ENCODE measurements at places on chromosomes 1 and 21.

DNA sequence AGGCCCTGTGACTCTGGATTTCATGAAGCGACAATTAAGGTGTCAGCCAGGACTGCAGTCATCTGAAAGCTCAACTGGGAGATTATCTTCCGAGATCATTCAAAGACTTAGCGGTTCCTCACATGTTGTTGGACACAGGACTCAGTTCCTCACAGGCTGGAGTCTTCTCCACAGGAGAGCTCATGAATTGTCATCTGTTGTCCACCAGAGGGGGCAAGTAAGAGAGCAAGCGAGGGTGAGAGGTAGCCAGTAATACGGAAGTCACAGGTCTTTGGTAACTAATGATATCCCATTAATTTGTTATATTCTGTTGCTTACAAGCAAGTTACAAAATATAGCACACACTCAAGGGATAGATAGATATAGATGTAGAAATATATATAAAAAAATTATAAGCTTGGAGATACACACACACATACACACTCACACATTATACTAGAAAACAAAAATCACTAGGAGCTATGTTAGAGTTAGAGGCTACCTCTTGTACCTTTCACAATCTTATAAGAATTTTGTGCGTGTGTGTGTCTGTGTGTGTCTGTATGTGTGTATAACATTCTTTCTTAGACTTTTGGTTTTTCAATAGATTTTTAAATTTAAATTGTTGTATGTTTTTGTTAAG, 1695.3 kb downstream of the BRINP3 start:
- no peak for DNase-seq

- DNase-seq = no peak
Observed at GRCh38 chr1:213017447-213018273, 2.0 kb upstream of the ANGEL2 start.

DNA sequence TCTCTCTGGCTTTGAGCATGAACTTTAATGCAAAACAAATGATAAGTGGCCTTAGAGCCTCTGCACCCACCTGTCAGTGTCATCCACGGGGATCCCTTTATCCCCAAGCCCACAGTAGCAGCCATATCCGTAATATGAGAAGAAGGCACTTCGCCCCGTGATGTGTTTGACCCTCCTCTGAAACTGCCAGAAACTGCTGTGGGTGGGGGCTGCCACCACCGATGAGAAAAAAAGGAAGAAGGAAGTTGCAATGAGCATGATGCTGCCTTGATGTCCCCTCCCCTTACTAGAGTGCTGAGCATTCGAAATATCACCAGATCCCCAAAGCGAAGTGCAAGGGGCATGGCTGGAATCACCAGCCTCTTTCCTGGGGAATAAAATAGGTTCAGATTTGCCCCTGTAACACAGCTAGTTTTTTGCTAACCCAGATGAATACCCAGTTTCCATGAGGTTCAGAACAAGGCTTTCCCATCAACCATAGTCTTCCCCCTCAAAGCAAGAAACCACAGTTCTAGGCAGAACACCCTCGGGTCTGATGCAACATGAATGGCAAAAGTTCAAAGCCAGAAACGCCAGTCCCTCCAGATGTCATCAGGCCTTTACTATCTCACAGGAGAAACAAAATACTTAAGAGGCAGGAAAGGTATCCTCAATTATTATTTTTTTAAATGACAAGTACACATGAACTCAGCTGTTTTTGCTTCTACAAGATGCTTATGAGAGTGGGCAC, 10.8 kb upstream of the UBXN10 start:
- no peak for DNase-seq

DNA sequence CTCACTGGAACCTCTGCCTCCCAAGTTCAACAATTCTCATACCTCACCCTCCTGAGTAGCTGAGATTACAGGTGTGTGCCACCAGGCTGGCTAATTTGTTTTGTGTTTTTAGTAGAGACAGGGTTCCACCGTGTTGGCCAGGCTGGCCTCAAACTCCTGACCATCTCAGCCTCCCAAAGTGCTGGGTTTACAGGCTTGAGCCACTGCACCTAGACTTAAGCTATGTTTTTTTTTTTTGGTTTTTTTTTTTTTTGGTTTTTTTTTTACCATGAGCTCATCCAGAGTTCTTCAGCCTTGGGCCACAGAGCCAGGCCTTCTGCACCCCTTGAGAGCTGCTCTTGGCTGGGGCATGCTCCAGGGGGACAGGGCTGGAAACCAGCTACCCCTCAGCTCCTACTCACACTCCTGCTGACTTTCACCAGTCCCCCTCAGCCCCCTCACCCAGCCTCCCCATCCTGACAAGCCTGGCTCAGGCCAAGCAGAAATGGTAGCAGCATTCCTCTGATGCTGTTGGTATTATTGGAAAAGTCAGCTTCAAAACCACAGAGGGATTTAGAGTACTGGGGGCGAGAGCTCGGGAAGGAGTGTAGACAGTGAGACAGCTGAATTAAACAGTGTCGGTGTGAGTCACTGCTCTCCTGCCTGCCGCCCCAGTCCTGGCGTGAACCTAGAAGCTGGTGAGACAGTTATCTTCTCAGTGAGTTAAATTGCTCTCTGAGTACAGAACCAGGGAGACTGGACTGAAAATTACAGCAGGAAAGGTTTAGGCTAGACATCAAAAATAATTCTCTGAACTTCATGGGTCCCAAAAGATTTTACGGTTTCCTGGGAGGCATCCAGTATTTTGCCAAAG, 63.7 kb downstream of the NAV1 start:
- DNase-seq = no peak

DNA sequence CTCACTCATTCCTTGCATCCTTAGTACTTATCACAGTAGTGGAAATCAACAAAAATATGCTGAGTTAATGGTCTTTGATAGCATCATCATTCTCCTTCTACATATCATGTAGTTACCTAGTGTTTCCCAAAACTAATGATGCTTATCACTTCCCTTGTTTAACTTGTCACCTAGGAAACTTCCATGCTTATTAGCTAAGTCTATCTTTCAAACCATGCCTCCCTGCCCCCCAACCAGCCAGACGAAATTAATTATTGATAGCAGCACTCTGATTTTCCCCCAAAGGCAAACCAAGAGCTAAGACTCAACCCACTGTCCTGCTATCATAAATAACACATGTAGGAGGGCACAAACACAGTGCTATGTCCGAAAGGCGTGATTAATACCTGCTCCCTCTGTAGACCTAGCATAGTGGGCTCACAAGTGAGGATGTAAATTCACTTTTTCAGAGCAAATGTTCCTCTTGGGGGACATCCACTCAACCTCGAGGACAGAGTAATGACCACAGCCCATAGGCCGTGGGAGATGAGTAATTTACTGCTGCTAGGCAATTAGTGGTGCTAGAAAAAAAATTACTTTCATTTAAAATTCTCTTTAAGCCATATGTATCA, 25.8 kb upstream of the LPAR3 start:
- DNase-seq = no peak

DNA sequence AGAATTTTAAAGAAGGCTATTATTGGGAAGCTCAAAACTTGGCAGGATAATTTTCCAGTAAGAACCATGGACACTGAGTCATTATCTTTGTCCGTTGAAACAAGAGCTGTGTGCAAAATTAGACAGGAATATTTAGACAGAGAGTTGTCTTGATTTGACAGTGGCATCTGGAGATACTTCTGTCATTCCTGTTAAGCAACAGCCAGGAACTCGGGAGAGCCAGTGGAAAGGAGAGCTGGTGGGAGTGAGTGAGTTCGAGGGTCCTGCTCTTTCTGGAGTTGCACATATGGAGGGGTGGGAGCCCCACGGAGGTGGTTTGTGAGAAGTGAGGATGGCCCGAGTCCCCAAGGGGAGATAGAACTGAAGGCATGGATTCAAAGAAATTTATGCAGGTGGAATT, 3.1 kb downstream of the COQ8A start:
- DNase-seq = no peak

DNA sequence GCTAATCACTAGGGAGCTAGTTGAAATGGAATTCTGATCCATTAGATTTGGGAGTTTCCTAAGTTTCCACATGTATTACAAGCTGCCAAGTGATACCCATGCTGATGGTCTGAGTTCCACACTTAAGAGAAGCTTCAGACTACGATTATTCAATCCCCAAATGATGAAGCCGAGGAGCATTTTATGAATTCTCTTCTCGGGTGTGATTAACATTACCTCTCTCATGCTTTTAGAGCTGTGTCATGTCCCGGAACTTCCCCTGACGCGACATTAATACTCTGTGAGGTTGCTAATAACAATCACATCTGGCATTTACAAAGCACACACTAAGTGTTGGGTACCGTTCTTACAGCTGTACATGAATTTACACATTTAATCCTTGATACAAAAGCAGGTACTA, 63.0 kb downstream of the KCNJ15 start:
- no peak for DNase-seq

- DNase-seq = no peak
Observed at GRCh38 chr21:43613755-43614638, 45.3 kb downstream of the HSF2BP start.

DNA sequence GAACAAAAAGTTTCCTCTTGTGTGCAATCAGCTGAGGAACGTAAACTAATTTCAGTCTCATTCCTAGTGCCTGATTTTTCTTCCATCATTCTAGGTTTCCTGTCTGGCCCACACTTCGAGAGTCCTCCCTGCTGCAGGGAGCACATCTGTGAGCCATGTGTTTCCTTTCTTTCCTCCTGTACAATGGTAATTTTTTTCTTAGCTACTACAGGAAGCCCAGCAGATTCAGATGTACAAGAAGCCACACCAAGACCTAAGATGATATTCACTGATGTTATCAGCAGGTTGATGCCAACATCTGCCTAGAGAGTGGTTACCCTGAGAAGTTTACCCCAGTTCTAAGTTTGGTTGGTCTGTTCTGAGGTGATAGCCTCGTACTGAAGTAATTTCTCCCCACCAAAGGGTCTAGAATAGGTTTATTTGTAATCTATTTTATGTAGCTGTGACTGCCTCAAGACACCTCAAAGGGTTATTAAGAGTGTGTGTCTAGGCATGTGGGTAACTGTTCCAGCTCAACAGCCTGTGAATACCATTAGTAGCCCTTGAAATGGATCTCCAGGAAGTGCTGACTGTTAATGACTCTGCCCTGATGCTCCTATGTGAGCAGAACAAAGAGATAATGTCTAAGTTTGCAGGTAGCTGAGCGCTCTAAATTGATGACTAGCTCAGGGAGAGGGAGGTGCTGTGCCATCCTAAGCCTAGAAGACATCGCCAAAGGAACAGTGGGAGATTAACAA, 31.7 kb upstream of the CLDN14 start:
- DNase-seq = no peak

DNA sequence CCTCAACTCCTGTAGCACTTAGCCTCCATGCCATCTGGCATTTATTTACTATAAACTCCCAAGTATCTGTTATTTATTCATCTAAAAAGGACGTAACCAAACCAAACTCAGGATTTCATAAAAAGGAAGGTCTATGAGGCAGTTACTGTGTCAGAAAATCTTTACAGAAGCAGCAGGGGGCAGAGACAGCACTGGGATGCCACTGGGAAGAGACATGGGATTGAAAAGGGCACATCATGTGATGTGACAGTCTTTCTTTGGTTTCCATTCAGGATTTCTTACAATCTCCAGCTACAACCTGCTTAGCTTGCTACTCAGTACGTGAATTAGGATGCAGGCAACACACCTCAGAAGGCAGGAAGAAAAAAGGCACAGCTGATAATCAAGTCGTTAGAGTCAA, 31.2 kb downstream of the SPRTN start:
- DNase-seq = no peak

DNA sequence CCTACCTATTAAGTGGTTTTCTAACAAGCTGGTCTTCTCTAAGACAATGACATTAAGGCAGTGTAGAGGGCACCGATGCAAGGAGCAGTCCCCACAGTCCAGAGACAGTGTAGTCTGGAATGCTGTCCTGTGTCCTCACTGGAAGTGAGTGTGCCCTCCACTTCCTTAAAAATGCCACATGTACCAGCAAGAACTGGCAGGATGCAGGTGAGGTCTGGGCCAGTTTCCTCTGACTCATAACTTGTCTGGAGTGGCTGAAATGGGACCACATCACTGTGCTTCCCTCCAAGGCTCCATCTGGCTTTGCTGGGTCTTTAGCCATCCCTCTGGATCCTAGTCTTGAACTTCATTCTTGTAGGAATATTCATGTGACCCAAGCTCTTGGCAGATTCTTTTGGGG, 170.5 kb upstream of the KIAA0040 start:
- no peak for DNase-seq

DNA sequence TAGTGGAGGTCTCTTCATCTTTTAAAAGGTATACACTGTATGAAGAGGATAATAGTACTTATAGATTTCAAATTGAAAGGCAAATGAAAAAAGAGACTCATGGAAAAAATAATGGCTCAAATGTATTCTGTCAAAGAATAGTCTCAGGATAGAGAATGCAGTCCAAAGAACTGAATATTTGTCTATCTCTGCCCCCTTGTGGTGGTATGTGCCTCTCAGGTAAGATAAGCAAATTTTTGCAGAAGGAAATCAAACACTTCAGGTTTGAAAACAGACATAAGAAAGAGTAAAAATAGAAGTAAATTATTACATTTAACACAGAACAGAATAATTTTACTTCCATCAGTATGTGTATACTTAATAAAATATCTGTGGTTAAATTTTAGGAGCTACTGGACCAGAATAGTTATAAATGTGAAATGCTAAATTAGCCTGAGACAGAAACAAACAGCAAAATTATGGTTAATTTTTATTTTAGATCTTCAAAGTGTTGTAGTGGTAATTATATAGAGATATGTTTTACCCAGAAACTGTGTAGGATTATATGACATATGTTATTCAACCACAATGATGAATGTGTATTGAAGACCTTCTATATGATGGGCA, 164.4 kb upstream of the PALMD start:
- DNase-seq = peak; percentile 2

DNA sequence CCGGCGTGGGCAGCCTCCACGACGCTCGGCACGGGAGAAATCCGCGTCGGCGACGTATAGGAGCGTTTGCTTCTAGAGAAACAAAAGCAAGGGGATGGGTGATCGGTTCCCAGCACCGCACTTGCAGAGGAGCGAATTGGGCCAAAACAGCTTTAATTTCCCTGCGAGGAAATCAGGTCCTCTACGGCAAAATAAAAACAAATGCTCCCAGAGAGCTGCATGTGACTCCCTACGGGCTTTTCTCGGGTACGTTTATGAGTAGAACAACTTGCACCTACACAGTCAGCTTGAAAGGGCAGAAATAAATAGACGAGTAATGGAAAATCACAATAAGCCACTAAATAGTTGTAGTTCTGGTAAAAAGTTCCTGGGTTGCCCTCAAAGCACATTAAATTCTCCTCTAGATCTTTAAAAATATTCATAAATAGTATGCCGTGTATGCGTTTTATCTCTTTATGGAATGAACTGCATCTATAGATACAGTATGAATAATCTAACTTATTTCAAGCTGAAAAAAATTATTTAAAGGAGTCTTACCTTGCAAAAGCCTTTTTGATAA, 1.2 kb downstream of the NHLH2 start:
- DNase-seq = no peak

DNA sequence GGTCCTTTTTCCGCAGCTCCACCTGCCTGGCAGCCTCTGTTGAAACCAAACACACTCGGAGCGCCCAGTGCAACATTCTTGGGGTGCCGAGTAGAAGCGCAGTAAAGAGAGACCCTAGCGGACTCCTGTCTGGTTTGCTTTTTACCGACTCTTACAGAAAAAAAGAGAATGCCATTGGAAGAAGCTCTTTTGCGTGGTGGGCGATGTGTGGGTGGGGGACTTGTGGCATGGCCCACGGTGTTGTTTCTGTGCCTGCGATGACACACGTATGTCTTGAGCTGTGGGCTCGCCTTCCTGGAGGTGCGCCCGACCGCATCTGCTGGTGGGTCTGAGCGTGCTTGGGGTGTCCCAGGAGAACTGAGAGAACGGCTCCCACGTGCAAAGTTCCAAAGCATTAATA, 7.3 kb upstream of the BARHL2 start:
- no peak for DNase-seq

GRCh38 chr21:41903559-41904351, 24.6 kb upstream of the PRDM15 start:
- no peak for DNase-seq

- no peak for DNase-seq
Observed at GRCh38 chr1:206560007-206560716, 52.1 kb downstream of the EIF2D start.

Measured in nucleus accumbens (tissue), 56 donors.